ENCODE measurements at places on chromosomes 4 and X.

GRCh38 chr4:83959160-83959559 lies 423.3 kb downstream of the GPAT3 start:
- no peak for DNase-seq

GRCh38 chr4:97720869-97721432 lies 422.3 kb downstream of the STPG2 start:
- DNase-seq, result no peak

DNA sequence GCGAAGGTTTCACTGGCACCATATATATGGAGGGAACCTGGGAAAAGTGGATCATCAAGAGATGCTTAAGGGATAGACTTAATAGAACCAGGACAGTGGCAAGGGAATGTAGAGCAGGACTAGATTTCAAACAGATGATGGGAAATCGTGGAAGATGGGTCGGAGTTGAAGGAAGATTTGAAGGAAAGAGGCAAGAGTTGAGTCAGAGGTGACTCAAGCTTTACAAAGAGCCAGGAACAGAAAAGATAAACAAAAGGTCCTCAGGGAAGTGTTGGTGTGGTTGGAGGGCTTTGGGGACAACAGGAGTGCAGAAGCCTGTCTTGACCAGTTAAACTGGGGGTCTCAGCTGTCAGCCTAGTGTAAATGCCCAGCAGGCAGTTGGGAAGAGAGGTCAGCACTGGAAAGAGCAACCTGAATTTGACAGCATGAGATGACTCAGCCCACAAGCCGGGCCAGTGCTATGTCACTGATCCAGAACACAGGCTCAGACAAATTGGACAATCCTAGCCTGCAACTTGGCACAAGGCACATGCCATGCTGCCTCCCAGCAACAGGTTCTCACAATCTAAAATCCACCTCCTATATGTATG lies 230.5 kb downstream of the IDS start:
- DNase-seq, result no peak

DNA sequence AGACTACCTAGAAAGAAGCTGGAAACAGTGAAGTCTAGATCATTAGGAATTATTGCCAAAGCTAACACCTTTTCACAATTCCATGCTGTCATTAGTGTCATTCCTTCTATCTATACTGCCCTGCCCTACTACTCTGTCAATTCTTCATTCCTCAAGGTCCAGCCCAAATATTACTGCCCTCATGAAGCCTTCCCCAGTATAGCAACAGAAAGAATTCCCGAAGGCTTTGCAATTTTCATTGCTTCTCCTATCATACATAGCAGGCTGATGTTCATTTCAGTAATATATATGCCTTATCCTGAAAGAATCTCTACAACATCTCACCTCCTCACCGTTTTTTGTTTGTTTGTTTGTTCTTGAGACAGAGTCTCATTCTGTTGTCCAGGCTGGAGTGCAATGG lies 63.9 kb downstream of the APBB2 start:
- DNase-seq, result no peak

GRCh38 chrX:35251226-35251625 lies 308.6 kb downstream of the FAM47B start:
- DNase-seq, result no peak

GRCh38 chr4:118957722-118958445 lies 69.2 kb downstream of the SYNPO2 start:
- no peak for DNase-seq

- DNase-seq, result no peak
Observed at GRCh38 chrX:16130707-16131106, 7.3 kb downstream of the GRPR start.

GRCh38 chrX:153609917-153610835 lies 11.2 kb upstream of the CCNQ start:
- peak; percentile 74 for DNase-seq

GRCh38 chr4:75135068-75135825 lies 202.3 kb downstream of the PARM1 start:
- no peak for DNase-seq

DNA sequence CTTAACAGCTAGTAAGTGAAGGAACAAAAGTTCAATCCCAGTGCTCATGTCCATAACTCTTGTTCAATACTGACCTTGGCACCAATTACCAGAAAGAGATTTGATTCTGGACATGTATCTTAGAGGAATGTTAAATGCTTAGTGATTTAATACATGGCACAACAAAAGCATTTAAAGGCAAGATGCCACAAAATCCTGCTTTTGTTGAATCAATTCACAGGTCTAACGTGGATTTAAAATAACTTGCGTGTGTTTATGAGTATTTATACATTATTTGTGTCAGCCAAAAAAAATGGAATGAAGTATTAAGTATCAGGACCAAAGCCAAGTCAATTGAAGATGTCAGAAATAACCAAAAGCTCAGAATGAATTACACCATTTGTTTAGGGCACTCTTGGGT lies 85.4 kb upstream of the GIMD1 start:
- no peak for DNase-seq

GRCh38 chr4:1285151-1285789 lies 4.4 kb upstream of the MAEA start:
- DNase-seq, result no peak

- DNase-seq, result no peak
Observed at GRCh38 chrX:153634236-153634635, 12.8 kb upstream of the DUSP9 start.

- DNase-seq, result no peak
Observed at GRCh38 chr4:41744572-41745291, 3.8 kb downstream of the PHOX2B start.

DNA sequence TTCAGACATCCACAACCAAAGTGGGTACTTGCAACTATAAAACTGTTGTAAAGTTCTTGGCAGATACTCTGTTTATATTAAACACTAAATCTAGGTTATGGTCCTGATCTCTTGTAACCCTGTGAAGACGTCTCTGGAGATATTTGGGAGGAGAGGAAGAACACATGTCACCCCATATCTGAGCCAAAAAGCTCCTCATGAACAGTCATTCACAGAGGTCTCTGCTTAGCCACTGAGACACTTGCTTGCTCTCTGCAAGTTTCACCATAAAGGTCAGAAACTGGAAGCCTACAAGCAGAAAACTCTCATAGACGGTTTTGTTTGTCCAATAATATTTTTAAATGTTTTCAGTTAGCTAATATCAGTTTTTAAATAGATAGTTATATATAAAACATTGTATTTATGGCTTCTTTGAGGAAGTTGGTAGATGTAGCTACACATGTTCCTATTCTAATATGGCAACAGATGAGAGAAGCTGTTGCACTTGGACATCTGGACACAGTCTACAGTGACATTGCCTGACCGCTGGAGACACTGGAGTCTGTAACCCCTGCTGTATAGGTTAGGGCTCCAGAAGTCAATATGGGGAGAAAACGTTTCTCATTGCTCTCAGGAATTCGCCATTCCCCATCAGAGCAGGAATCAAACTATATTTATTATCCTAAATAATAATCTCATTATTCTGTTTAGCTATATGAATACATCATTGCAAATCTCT lies 73.6 kb downstream of the C4orf46 start:
- no peak for DNase-seq

GRCh38 chrX:153779891-153780677 lies 757 bp upstream of the SRPK3 start:
- no peak for DNase-seq

DNA sequence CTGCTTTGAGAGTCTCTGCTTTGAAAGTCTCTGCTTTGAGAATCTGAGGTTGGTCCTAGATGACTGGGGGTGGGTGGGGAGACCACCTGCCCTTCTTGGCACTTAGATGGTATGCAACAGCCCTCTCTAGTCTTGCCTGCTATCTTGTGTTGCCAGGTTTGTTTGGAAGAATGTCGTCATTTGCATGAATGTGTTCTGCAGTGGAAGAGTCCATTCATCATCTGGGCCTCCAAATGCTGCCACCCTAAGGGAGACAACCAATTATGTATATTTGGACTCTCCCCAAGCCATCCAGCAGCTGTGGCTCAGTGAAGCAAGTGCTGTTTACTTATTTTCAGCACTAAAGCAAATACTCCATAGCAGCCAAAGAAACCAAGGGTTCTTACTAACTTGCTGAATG lies 44.6 kb upstream of the TRPC5OS start:
- DNase-seq, result no peak

- DNase-seq, result no peak
Observed at GRCh38 chr4:165288639-165289422, 38.6 kb upstream of the MSMO1 start.

- no peak for DNase-seq
Observed at GRCh38 chr4:87382931-87383330, 8.1 kb downstream of the HSD17B11 start.

- DNase-seq, result no peak
Observed at GRCh38 chr4:77352192-77352591, 195.2 kb downstream of the CCNG2 start.

DNA sequence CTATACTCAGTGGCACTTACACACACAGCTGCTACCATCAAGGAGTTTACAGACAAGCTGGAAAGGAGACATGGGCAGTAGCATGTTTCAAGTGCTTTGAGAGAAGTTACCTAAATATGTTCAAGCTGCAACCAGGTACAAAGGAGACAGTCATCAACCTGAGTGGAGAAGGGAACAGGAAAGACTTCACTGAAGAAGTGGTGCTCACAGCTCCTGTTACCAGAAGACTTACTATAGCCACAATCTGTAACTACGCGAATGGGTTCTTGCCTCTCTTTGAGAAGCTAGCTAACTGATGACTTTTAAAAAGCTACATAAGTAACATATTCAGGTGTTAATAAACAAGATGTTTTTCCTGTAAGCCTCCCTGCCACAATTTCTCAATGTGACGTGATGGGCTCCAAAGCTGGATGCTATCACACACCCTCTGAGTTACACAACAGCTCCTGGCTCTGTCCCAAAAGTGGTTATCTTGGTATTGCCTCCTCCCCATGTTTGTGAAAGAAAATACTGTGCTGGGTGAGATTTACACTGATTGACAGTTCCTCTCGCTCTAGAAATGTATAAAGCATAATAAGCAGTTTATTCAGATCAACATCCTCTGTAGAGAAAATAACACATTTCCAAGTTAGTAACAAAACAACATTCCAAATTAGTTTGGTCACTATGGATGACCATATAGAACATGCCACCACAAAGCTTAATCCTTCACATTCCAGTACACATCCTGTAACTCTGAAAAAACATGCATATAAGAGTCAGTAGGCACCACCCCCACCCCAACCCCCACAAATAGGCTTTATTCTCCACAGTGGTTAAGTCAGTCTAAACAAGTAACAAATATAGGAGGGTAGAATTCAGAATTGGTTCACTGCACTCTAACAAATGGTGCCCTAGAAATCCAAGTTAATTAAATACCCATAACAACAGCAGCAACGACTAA lies 81.8 kb downstream of the FRYL start:
- DNase-seq, result no peak

GRCh38 chr4:2354760-2355159 lies 63.7 kb downstream of the ZFYVE28 start:
- DNase-seq, result no peak

DNA sequence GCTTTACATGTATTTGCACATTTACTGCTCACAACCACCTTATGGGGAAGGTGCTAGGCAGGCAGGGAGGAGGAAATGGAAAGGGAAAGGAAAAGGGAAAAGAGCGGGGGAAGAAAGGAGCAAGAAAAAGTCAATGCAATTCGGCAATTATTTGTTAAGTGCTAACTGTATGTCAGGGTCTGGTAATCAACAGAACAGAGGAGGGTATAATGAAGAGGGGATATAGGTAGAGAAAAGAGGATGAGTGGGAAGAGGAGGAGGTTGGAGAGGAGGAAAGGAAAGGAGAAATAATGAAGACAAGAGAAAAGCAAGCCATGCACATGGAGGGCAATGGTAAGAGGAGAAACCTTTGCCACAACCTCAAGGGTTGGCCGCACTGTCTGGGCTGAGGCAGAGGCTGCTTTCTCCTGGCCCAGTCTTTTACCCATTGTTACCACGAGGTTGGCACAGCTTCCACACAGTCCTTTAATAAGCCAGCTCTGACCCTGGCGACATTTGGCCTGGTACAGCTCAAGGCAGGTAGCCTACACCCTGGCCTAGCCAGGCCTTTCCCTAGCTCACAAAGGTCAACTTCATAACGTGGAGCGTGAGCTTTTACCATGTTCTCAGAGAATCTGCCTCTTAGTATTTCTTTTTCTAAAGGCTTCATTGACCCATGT lies 836 bp downstream of the BTK start:
- no peak for DNase-seq

DNA sequence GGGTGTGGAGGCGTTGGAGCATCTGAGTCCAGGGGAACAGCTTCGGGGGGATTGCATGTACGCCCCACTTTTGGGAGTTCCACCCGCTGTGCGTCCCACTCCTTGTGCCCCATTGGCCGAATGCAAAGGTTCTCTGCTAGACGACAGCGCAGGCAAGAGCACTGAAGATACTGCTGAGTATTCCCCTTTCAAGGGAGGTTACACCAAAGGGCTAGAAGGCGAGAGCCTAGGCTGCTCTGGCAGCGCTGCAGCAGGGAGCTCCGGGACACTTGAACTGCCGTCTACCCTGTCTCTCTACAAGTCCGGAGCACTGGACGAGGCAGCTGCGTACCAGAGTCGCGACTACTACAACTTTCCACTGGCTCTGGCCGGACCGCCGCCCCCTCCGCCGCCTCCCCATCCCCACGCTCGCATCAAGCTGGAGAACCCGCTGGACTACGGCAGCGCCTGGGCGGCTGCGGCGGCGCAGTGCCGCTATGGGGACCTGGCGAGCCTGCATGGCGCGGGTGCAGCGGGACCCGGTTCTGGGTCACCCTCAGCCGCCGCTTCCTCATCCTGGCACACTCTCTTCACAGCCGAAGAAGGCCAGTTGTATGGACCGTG lies 2.2 kb downstream of the AR start:
- DNase-seq, result no peak

DNA sequence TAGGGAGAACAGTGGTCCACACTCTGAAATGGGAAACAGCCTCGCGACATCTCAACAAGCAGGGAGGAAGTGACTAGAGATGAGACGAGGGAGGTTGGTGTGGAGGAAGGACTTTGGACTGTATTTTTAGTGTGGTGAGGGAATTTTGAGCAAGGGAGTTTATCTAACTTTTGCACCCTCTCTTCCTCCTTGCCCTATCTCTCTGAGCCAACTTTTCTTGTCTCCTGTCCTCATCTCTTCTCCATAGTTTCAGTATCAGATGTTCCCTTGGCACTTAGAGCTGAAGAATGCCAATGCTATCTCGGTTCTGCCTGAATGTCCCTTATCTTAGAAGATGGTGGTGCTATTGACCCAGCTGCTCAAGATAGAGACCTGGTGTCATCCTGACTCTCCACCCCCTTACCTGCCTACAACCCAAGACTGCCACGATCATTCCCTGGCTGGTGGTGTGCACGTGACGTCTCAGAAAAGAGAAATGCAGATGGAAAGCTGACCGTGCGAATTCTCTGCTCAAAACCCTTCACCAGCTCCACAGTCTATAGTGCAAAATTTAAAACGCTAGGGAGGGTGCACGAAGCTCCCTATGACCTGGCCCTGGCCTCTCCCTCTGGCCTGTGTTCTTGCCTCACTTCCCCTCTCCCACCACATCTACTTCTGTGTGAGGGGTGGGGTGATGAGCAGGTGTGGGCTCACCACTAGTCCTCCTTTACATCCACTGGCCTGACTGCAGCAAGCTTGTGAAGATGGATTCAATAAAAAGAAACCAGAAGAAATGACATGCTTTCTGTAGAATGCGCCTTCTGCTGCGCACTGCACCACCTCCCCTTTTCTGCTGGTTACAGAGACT lies 20.9 kb downstream of the MPP1 start:
- no peak for DNase-seq
